ENCODE measurements at places on chromosomes 5 and 9. TPM values are rescaled to one million over a fixed set of nuclear protein-coding genes. Genes with fewer than 3 reads are reported as not detected.

Gene PCDHAC2
- 0.07 TPM for total RNA-seq

DNA sequence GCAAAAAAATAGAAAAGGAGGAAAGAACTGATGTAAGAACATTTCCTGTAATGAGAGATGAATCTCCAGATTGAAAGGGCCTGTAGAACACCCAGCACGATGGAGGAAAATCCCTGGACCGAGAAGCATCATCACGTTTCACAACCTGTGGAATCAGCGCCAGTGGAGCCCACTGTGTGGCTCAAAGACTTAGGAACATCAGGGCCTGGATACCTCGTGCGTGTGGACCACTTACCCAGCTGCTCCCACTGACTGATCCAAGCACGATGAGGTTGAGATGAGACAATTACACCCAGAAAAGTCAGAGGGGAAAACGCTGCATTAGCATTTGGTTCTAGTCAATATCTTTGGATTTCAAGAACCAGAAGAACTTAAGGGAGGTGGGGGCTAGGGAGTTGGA is 224.6 kb downstream of the SYK start:
- DNase-seq: no peak

GRCh38 chr5:38547257-38547656 is 9.2 kb downstream of the LIFR start:
- DNase-seq: no peak

- no peak for DNase-seq
Observed at GRCh38 chr5:14138608-14139540, 4.3 kb upstream of the TRIO start.

- peak; percentile 72 for DNase-seq
Observed at GRCh38 chr5:177473443-177474001, at the start of gene DBN1. Gene DBN1, minus strand, starts transcription at chr5:177473634. Its CDS starts 113 bp downstream, at chr5:177473521.

DNA sequence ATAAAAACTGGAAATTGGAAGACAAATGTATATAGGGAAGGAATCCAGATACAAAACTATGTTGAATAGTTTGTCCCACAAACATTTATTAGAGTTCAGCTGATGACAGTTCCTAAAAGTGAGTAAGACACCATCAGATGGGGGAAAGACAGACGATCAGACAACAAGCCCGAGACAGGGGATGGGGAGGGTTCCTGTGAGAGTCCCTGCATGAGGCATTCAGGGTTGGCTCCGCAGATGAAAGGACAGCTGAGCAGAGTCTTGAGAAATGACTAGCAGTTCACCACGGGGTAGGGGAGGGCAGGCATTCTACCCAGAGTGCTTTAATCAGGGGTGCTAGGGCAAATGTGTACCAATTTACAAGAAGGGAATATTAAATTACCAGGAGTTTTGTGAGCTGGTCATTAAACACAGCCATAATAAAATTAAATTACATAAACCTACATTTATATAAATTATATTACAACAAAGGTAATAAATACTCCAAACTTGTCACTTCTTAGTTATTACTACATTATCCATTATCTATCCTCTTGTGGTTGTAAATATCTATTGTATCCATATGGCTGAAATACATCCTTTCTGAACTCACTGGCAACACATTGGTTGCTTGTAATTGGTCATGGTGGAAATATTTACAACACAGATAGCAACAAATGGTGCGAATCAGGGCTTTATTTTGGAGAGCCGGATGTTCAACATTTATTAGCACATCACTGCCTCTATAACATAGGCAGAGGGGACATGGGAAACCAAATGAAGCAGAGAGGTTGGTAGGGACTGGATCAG is 27.8 kb downstream of the TNFSF15 start:
- no peak for DNase-seq

- no peak for DNase-seq
Observed at GRCh38 chr5:37954561-37954960, 114.7 kb upstream of the GDNF start.

All from MG63 (cell line).